ENCODE measurements at places on chromosomes 16 and 17.

- no peak for DNase-seq
Observed at GRCh38 chr17:54307351-54307750, 484.6 kb downstream of the KIF2B start.

- DNase-seq = no peak
Observed at GRCh38 chr17:72388765-72389473, 268.1 kb downstream of the SOX9 start.

- DNase-seq = no peak
Observed at GRCh38 chr17:74745548-74746177, 2.8 kb upstream of the NHERF1 start.

- no peak for DNase-seq
Observed at GRCh38 chr17:78039581-78039980, 81.1 kb downstream of the TNRC6C start.

DNA sequence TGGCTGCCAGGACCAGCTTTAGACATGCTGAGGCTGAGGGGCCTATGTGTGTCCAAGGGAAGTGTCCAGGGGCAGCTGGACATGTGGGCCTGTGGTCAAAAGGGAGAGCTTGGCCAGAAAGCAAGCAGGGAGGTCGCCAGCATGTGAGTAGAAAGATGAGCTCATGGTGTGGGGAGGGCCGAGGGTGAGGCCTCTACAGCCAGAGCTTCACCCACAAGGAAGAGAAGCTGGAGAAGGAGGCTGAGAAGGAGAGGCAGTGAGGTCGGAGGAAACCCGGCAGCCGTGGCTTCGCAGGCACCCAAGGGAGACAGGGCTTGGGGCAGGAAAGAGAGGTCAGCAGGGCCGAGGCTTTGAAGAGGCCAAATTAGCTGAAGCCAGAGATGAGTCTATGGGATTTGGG, 4.0 kb upstream of the HSD11B2 start:
- no peak for DNase-seq

DNA sequence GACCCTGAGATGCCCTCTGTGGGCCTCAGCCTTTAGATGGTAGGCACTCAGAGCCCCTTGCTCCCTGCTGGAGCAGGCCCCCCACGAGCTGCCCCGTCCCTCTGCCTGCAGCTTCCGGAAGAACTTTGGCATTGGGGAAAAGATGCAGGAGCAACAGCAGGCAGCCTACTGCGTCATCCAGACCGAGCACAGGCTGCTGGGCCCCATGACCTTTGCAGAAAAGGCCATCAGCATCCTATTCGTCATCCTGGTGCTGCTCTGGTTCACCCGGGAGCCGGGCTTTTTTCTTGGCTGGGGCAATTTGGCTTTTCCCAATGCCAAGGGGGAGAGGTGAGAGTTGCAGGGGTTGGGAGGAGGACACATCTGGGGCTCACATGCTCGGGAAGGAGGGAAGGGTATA, 12.7 kb upstream of the FOXN1 start:
- DNase-seq = no peak

DNA sequence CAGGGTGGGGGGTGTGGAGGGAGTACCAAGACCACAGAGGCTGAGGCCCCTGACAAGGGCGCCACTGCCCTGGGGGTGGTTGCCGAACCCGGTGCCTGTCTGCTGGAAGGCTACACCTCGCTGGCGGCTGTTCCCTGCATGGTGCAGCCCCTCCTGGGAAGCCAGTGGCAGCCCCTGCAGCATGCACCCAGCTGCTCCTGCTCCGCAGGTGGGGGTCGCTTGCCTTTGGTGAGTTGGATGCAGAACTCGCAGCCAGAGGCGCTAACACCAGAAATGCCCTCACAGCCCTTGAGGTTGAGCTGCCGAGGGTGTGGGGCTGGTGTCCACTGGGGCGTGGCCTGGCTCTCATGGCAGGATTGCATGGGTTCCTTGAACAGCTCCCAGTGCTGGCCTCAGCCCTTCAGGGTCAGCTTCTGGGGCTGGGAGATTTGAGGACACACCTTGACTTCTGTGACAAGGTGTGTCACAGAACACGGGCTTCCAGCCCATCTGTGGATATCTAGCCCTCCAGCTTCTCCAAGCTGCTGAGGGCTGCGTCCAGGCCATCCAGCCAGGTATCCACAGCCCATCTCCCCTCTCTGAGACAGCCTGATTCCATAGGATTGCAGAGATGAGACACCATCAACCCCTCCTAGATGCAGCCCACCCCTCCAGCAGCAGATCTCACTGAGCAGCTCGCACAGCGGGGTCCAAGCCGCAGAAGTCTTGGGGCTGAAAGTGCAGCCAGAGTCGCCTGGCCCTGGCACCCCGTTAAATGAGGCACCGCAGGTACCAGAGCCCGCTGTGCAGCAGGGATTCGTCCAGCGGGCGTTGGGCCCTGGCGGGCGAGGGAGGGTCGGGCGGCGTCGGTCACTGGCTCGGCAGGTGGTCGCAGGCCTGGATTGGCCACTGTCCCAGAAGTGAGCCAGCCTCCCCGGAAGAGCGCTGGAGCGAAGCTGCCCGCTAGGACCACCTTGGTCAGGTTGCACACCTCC, 586.3 kb downstream of the KCNJ18 start:
- no peak for DNase-seq

GRCh38 chr17:59503500-59503899, 61.9 kb upstream of the DHX40 start:
- no peak for DNase-seq

DNA sequence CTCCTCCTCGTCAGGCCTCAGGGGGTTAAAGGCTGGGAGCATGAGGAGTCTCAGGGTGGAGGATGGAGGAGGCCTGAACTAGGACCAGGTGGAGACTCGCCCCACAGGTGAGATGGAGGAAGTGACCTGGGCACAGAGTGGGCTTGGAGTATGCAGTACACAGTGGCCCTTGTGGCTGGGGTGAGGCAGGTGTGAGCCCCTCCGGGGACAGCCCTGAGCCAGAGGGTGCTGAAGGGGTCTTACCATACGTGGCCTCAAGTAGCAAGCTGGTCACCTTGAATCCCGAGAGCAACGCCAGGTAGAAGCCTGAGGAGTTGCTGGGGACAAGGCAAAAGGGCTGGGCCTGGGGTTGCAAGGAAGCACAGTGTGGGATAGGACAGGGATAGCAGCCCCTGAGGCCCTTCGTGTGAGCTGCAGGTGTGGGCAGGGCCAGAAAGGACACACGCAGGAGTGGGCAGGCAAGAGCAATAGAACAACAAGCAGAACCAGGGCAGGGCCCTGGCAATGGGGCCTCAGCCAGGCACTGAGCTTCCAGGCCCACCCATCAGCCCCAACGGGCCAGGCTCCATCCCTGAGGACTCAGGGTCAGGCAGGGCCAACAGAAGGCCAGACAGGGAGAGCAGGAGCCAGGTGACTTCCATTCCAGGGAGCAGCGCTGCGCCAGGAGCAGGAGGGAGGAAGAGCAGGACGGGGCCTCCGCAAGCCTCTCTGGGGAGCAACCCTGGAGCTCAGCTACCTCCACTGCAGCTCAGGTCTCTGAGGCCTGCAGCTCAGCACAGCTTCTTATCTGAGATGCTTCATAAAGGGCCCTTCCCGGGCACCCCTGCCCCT, 64.2 kb upstream of the TNRC6C start:
- no peak for DNase-seq

DNA sequence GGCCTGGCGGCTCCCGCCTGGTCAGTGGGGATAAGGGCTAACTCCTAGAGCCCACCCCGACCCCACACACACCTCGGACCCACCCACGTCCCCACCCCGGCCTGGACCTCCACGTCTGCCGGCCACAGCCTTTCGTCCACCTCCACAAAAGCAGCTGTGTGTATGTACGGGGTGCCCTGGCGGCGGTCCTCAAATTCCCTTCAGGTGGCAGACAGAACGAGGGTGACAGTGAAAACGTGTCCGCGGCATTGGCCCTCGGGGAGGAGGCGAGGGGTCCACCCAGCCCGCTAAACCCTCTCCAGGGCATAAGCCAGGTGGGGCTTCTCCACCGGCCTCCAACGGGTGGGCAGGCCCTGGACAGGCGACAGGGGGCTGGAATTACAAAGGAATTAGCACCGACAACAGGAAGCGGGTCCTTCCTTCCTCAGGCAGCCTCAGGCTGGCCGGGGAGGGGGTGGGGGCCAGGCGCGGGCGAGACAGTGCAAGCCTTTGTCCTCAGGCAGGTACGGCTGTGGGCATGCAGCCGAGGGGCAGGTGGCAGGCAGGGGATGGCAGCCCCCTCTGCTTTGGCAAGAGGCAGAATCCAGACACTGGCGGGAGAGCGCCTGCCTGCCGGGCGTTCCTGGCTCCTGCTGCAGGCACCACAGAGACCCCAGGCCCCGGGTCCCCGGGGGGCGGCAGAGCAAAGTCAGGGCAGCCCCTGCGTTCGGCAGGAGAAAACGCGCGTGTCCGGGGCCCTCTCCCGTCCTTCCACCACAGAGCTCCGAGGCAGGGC, 12.3 kb upstream of the PITPNA start:
- DNase-seq = no peak

DNA sequence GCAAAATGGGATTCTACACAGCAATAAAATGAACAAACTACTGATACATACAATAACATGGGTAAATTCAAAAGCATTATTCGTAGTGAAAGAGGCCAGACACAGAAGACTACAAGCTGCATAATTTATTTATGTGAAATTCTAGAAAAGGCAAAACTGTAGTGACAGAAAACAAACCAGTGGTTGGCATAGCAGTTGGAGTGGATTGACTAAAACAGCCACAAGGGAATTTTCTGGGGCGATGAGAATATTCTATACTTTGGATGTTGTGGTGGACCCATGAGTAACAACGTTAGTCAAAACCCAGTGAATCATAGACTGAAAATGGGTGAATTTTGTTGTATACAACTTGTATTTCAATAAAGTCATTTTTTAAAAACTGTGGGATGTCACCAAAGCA, 63.2 kb upstream of the RPL38 start:
- DNase-seq = no peak

DNA sequence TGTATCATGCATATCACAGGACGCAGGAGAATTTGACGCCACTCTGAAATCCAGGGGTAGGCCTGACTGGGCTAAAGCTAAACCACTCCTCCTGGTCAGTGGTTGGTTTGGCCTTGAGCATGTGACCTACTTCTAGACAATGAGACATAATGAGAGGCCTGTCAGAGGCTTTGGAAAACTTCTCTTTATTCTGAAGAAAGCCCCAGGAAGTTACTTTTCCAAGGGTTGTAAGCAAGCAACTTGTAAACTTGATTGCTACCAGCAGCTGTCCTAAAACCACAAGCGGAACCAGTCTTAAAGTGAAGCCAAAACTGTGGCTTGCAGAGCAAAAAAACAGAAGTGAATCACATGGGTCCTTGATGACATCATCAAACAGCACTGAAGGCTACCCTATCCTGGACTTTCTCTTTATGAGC, 138.2 kb upstream of the COX10 start:
- DNase-seq = no peak

- no peak for DNase-seq
Observed at GRCh38 chr16:25081702-25082101, 29.8 kb upstream of the LCMT1 start.

DNA sequence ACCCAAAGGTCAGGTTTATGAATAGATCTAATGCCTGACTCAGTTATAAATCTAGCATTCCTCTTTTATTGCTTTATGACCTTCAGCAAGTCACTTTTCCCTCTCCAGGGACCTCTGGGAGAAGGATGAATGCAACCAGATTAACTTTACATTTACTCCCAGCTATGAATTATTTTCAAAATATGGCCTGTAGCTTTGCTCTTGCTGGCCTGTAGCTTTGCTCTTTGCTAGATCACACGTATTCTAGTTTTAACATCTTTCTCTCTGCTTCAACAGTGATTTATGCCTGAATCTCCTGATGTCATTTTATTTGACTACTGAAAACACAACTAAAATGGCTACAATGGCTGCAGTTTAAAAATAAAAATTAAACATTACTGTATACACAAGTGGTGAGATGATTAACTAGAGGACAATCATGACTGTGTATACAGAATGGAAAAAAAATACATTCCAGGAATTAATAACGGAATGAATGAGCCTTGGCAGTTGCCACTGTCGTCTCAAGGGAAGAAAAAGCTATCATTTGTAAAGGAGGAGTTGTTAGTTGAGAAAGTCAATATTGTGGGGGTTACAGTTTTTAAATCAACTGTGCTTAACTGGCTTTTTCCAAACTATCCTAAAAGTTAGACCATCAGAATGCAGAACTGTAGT, 434.5 kb upstream of the GOT2 start:
- no peak for DNase-seq

GRCh38 chr16:58709333-58709732, 24.8 kb upstream of the SLC38A7 start:
- no peak for DNase-seq

- DNase-seq = no peak
Observed at GRCh38 chr16:57893559-57894389, 77.2 kb downstream of the CNGB1 start.
